ENCODE measurements at places on chromosomes 1 and 21. TPM values are rescaled to one million over a fixed set of nuclear protein-coding genes. Genes with fewer than 3 reads are reported as not detected.

- no peak for DNase-seq
These were observed 230.9 kb upstream of the IRF2BP2 start for GRCh38 chr1:234840843-234841242.

- DNase-seq: no peak
These were observed 75.1 kb upstream of the NRIP1 start for GRCh38 chr21:15139898-15140297.

- no peak for DNase-seq
These were observed 141.8 kb downstream of the ZZZ3 start for GRCh38 chr1:77540501-77541161.

TSSK3 gene
- not detected for total RNA-seq

PRCC gene
- total RNA-seq: 26.4 TPM

GRCh38 chr21:39148975-39149374 lies 34.3 kb downstream of the PSMG1 start:
- no peak for DNase-seq

DNA sequence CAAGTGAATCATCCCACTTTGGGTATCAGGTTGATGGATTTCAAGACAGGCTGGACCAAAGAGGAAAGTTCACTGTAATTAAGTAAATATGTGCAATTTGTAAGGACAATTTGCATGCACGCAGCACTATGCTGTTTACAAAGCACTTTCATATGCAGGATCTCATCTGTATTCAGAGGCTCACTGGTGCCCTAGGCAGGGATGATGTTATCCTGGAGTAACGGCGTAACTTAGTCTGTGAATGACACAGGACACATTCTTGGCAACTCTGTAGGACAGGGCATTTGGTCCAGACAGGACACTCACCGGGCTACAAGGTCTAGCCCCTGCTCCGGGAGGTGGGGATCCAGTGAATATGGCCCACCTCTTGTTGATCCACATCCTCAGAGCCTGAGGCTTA lies 365.4 kb upstream of the DUSP10 start:
- no peak for DNase-seq

- no peak for DNase-seq
These were observed 781 bp upstream of the METTL13 start for GRCh38 chr1:171780583-171781175.

- DNase-seq: no peak
These were observed 30.2 kb downstream of the AMY1C start for GRCh38 chr1:103779932-103780331.

GRCh38 chr1:162224267-162224666 lies 152.4 kb downstream of the SPATA46 start:
- DNase-seq: no peak

DNA sequence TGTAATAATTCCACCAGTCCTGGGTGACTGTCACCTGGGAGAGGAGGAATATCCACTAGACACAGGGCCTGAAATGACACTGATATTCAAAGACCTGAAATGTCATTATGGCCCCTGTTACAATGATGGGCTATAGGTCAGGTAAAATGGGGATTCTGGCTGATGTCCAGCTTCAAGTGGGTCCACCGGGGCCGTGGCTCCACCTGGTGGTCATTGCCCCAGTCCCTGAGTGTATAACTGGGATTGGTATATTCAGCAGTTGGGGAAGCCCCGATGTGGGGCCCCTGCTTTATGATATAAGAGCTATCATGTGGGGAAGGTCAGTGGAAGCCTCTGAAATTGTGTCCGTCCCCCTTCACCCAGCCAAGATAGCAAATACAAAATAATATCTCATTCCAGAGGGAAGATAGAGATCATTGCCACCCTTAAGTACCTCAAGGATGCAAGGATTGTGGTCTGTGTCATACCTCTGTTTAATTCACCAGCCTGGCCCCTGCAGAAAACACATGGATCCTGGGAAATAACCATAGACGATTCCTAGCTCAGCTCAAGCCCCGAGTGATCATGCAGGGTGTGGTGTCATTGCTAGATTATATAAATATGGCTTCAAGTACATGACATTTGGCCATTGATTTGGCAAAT lies 19.4 kb downstream of the PLEKHO1 start:
- DNase-seq: peak; percentile 76

- DNase-seq: no peak
These were observed 6.1 kb downstream of the ATAD3A start for GRCh38 chr1:1517973-1518620.

PROX1 gene
- 7.9 TPM for total RNA-seq

CLCA1 gene
- not detected for total RNA-seq

SPRR4 gene
- not detected for total RNA-seq

DNA sequence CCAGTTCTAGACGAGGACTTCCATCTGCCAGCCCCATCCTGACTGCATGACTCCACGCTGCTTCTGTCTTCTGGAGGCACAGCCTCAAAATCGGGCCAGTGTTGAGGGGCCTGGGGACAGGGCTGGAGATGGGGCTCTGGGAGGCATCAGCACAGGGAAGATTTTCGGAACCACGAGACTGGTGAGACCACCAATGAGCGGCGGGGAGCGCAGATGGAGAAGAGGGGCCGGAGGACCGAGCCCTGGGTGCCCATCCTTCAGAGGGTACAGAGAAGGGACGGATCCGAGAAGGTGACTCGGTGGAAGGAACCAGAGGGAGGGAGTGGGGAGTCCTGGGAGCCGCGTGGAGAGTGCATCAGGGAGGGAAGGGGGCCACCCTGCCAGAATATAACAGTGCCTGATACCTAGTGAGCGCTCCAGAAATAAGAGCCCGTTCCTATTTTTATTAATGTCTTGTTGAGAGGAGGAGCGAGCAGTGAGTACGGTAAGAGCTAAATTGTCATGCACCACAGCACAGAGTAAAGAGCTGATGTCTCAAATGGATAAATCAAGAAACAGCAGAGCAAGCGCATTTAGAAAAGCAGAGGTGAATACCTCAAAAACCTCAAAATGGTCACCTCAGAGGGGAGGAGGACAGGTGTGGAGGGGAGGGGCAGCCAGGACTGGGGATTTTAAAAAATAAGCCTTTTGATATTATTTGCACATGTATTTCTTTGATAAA lies 26.2 kb upstream of the KIF26B start:
- DNase-seq: no peak

SPATA17 gene
- total RNA-seq: not detected

GRCh38 chr1:12202190-12202497 lies 27.7 kb upstream of the VPS13D start:
- DNase-seq: no peak

DNA sequence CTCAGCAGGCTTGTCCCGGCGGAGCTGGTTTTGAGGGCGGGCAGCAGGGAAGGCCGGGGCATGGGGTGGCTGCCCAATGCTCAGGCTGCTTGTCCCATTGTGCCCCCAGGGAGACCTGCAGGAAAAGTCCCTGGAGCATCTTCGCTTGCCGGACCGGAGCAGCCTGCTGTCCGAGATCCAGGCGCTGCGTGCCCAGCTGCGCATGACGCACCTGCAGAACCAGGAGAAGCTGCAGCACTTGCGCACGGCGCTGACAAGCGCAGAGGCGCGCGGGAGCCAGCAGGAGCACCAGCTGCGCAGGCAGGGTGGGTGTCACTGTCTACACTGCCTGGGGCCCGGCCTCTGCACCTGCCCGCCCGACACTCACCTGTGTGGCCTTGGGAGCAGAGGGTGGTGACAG lies 30.4 kb upstream of the DIP2A start:
- DNase-seq: no peak

GRCh38 chr1:193540511-193540910 lies 354.1 kb upstream of the B3GALT2 start:
- DNase-seq: no peak

S100A2 gene
- total RNA-seq: 2.7 TPM

GRCh38 chr21:45575304-45575992 lies 33.2 kb upstream of the SLC19A1 start:
- DNase-seq: peak; percentile 8

LIN28A gene
- not detected for total RNA-seq

GSTM2 gene
- total RNA-seq: 32.1 TPM

GRCh38 chr1:21287905-21288514 lies 2.3 kb downstream of the ECE1 start:
- no peak for DNase-seq

DNA sequence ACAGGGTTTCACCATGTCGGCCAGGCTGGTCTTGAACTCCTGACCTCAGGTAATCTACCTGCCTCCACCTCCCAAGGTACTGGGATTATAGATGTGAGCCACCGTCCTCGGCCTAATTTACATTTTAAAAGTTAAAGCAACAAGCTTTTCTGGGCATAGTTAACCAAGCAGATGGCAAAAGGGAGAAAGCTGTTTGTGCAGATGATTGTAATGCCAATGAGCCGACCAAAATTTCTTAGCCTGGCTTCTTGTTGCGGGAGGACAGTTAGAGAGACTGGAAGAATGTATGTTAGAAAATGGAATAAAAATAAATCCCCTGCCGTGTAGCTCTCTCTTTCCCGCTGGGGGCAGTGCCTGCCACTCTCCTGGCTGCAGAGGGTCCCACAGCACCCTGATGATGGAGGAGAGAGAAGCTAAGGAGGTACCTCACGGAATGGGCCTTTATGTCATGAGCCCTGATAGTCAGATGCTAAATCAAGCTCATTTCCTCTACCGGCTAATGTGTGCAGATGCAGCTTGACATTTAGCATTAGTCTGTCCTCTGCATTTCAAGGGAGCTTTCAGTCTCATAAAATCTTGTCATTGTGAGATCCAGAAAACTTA lies 87.2 kb downstream of the HHAT start:
- no peak for DNase-seq

DNA sequence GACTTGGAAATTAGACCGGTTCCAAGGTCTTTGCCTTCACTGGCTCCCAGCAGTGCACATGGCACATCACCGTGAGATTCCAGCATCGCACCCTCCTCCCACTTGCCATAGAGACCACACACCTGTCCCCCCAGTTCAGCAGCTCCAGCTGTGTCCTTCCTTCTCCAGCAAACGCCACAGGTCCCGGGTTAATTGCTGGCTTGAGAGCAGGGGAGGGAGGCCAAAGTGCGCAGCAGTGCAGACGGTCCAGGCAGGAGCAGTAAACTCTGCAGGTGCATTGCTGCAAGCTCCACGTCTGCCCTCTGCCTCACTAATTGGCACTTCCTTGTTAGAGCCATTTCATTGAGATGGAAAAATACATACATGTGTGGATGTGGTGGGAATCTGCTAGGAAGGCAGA lies 65.3 kb downstream of the KLHDC7A start:
- DNase-seq: no peak

Data from uterus (tissue), 4 donors.